ENCODE measurements at places on chromosomes 2 and 18.

- DNase-seq: no peak
Measured at GRCh38 chr2:10777111-10777841, 35.3 kb downstream of the PDIA6 start.

DNA sequence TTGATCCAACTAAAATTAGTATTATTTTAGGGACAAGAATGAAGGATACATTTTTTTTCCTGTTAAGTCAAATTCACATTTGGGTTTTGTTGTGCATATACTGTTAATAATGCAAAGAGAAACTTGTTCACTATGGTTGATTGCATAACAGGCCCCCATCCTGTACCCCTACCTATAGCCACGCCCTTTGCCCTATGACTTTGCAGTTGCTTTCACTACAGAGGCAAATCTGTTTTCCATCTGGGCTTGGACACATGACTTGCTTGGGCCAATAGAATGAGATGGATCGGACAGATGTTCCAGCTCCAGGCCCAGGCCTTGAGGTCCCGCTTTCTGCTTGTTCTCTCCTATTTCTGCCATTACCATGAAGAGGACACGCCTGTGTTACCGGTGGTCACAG is 278.5 kb upstream of the HNRNPA3 start:
- DNase-seq: no peak

GRCh38 chr18:8689517-8689916 is 15.8 kb upstream of the MTCL1 start:
- DNase-seq: no peak

GRCh38 chr18:45008694-45009413 is 328.2 kb downstream of the SETBP1 start:
- no peak for DNase-seq

DNA sequence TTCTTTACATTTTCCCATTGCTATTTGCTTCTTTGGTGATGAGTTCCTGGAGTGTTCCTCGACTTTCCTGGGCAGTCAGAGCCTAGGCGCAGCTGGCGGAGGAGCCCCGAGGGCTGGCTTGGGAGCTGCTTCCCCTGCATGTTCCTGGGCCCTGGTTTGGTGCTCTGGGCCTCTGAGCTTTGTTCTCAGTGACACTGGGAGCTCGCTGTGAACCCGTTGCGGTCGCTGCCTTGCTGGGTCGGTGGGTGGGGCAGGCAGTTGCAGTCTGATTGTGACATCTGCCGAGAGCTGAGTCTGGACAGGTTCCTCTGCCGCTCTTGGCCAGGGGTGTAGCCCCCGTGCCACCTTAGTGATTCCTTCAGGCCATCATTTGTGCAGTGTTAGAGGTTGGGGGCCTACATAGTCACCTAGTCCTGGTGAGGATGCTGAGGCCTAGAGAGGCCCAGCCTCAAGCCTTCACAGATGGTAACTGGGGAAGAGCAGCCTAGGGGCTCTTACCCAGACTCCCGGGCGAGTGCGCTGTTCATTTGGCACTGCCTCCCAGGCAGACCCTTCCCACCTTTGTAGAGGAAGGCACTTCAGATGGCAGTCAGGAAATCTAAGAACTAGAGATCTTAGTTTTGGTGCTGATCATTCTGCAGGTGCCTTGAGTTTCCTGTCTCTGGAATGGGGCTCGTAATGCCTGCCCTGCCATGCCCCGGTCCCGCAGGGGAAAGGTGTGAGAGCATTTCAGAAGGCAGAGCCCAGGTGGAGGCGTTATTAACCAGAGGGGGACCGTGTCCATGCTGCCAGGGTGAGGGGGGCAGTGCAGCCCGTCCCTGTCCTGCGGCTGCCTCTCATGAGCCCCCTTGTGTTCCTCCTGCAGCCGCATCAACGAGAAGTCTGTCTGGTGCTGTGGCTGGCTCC is 8.4 kb downstream of the ASB1 start:
- DNase-seq: no peak
